LNCaP clone FGC (cell line): ENCODE measurements at places on chromosomes 2 and 18.

- DNase-seq: peak; percentile 6
These were observed 163.8 kb downstream of the WDPCP start for GRCh38 chr2:63424329-63425078.

DNA sequence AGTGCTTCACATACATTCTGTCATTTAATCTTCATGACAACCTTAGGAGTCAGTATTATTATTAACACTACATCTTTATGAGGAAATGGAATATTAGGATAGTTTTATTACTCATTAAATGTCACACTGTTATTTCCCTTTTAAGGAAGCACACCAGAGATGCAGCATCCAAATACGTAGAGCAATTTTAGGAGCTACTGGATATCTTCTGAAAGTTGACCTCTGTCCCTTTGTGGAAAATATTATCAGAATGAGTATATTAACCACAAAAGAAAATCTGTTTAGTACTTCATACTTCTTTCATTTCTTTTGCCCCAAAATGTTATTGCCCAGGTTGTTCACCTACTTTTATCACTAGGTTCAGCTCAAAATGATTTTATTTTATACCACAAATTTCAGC, 72.9 kb upstream of the APCDD1 start:
- DNase-seq: no peak

- DNase-seq: no peak
These were observed 325.8 kb downstream of the DYSF start for GRCh38 chr2:71778936-71779773.

DNA sequence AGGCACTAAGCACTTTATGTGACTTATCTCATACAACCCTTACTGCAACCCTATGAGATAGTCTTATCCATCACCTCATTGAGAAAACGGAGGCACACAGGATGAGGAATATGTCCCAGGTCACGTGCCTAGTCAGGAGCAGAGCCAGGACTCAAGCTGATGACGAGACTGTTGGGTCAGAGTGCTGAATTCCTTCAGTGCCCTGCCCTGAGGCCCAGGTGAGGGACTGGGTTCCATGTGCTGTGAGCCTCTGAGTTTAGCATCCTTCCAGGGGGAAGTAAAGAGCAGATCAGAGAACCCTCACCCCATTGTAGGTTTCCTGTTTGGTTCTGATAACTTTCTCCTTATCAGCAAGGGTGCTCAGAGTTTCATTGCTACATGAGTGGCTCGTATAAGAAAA, 11.7 kb upstream of the EDAR start:
- no peak for DNase-seq

DNA sequence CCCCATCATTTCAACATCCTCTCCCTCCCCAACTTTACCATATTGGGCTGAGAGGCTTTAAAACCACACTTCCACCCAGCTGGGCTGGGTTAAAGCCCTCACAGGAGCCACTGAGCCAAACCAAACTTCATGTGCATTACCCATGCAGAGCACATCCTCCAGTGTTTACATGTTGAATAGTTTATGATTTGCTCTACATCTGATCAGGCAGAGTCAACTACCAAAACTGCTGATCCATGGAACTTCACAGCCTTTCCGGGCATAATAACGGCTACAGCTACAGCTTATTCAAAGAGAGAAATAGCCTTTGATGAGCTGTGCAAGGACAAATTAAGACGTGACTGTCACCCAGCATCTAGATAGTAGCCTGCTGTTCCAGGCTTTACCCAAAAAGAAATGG, 39.0 kb downstream of the MAIP1 start:
- DNase-seq: no peak

GRCh38 chr18:51765606-51766360, 568.3 kb upstream of the MEX3C start:
- no peak for DNase-seq

DNA sequence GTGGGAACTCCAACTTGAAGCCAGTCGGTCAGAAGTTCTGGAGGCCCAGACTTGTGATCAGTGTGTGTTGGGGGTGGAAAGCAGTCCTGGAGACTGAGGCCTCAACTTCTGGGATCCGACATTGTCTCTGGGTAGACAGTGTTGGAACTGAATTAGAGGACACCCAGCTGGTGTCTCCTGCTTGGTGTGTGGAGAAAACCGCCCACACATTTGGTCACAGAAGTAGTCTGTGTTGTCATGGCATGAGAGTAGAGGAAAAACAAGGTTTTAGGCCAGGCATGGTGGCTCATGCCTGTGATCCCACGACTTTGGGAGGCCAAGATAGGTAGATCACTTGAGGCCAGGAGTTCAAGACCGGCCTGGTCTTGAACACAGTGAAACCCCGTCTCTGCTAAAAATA, 51.5 kb downstream of the PUM2 start:
- no peak for DNase-seq

- no peak for DNase-seq
These were observed 101.4 kb upstream of the ATP5MC3 start for GRCh38 chr2:175282886-175283285.

DNA sequence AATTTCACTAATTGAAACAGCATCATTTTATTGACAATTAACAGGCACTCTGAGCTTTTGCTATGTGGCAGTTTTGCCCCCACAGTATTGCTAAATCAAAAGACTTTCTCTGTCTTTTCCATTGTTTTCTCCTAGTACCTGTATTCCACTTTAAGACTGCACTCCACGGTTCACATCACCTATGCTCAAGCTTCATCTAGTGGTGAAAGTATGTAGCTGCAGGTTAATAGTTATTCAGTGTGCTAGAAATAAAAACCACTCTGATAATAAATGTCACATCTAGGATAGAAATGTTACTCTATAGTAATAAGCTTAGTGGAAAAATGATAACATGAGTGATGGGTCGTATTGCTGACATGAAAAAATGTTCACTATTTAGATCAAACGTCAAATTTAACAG, 24.6 kb downstream of the ARL6IP6 start:
- DNase-seq: no peak

DNA sequence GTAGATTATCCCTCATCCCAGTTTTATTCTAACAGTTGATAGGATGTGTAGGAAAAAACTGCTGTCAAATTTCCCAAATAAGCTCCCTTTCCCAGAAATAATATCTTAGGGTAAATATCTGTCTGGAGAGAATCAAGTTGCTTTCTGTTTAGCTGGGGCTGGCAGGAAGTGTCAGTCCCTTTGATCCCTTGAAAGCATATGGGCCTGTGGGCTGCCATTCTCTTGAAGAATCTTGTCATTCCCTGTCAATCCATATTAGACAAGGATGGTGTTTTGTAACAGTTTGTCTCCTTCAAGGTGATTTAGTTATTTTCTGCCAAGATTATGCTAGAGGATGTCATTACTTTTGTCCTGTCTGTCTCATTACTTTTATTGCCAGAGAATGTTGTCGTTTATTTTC, 37.1 kb upstream of the UBE2E3 start:
- DNase-seq: no peak

DNA sequence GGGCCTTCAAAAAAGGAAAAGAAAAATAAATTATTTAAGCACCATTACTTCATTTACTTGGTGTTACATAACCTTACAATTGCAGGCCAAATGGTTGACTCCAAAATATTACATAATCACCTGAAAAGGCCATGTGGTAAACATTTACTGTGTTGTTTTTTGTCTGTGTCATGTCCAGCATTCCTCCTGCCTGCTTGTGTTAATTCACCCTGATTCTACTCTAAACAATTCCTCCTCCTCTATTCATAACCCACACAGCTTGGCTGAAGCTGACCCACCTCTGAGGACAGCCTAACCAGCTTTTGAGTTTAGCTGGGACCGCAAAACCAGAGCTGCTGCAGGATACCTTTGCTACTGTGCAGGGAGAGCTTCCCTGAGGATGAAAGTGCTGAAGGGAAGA, 35.4 kb downstream of the TMX3 start:
- no peak for DNase-seq
